ENCODE measurements at places on chromosomes 6 and 20.

DNA sequence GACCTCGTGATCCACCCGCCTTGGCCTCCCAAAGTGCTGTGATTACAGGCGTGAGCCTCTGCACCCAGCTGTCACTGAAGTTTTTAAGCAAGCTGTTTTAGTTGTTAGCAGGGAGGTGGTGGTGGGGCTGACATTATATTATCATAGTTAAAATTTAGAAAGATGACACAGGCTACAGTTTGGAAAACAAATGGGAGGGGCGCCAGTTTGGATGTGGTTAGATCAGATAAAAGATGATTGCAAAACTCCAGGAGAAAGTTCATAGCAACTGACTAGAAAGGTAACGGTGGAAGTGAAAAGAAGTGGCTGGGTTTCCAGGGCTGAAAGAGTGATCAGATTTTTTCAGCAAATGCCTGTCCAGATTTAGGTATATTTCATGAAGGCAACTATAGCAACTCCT lies 311.9 kb upstream of the CITED2 start:
- DNase-seq, result no peak

GRCh38 chr6:72367439-72367838 lies 254.4 kb upstream of the KCNQ5 start:
- DNase-seq, result no peak

DNA sequence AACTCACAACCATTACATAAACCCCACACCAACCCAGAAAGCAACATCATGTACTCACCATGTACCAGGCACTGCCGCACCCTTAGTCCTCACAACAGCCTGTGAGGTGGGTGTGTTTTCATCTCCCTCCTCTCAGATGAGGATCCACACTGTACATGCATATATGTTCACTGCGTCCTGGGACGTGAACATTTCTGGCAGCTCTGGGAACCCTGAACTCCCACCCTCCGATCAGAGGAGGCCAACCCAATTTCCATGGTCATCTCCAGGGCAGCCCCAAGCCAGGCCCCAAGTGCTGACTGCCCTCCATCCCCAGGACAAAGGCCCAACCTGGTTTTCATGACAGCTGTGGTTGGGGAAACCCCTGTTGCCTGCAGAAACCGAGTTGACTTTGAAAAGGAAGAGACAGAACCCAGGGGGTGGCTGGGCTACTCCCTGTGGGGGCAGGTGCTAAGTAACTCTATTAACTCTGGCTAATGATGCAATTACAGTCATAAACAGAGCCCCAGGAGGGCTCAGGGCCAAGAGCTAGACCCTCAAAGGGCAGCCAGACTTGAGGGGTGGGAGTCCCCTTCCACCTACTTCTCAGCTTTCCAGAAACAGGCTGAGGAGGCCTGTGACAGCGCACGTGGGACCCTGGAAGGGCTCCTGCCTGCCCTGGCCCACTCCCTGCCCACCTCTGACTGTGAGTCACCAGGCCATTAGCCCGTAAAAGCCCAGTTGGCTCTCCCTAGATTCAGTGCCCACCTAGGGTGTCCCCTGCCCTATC lies 2.6 kb downstream of the TFEB start:
- DNase-seq, result no peak

DNA sequence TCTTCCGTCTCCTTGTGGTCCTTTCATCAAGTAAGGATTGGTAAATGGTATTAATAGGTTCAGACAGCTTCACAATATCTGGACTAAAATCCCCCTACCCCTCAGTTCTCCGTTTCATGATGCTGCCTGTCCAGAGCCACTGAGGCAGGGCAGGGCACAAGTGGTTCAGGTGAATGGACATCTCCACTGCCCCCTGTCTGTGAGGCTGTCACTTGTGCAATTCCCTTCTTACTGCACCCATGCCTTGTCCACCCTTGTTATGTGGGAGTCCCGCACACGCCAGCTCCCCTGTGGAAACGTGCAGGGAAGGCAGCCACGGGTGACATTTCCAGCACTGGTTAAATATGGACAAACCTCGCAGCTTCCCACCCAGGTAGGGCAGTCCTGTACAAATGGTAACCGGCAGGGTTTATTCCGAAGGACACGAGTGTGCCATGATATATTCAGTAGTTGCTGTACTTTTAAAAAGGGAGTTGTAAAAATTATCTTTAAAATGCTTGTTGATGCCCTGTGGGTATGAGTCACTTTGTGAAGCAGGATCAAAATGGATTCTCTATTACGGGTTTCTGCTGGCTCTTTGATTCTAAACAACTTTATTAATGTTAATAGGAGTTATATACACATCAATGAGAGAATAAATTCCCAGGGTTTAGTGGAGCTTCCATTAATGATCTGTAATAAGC lies 73.5 kb downstream of the FYN start:
- DNase-seq, result no peak

- DNase-seq, result no peak
These were observed 257.0 kb downstream of the ADGRG6 start for GRCh38 chr6:142558786-142559185.

DNA sequence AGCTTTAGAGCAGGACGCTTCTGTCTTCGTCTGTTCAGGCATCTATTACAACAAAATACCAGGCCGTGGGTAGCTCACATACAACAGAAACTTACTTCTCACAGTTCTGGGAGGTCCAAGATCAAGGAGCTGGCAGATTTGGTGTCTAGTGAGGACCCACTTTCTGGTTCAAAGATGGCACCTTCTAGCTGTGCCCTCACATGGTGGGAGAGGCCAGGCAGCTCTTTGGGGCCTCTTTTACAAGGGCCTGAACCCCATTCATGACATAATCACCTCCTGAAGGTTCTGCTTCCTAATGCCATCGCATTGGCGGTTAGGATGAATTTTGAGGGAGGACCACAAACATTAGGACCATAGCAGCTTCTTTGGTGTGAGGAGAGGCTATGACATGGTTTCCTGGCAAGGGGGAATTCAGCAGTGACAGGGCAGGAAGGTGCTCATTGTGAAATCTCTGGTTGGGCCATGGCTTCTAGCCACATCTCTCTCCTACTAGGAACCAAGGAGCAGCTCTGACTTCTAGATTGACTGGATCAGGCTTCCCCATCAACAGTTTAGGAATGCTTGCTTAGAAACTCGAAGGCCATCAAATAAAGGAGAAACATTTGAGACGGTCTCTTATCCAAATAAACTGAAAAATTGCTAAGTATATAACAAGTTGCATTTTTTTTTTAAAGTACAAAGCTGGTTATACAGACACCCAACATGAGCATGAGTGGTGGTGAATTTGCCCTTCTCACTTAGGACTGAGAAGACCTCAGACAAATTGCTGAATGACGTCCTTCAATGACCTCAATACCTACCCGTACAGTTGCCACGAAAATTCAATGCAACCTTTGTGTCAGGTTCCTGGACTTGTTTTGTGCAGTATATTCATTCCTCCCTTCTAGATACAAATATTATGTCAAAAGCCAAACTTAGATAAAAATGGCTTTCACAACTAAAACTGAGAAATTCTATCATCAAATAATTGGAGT lies 140.7 kb downstream of the ZDHHC14 start:
- no peak for DNase-seq

GRCh38 chr6:39330057-39330456 lies 7.6 kb upstream of the KCNK16 start:
- DNase-seq, result no peak

GRCh38 chr20:21027569-21027968 lies 78.6 kb downstream of the LINC00237 start:
- DNase-seq, result no peak

GRCh38 chr6:1619098-1619672 lies 9.5 kb downstream of the FOXC1 start:
- DNase-seq, result peak; percentile 76

- DNase-seq, result no peak
These were observed 155.1 kb upstream of the ENPP5 start for GRCh38 chr6:46325561-46326530.

- DNase-seq, result no peak
These were observed 26.9 kb downstream of the AKIRIN2 start for GRCh38 chr6:87675004-87675681.

GRCh38 chr6:100115407-100116101 lies 121.5 kb upstream of the MCHR2 start:
- DNase-seq, result no peak

DNA sequence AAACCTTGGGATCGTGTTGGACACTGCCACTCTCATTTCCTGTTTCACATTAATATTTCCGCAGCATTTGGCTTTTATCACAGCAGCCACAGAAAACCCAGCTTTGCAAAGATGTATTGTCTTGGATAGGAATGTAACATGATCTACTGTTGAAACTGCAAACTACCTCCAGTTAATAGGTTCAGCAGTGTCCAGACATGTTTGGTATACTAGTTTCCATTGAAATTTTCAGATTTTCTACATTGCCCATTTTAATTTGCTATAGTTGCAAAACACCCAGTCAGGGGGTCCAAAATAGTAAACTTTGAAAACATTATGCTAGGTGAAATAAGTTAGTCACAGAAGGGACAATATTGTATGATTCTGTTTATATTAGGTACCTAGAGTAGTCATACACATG lies 3.3 kb downstream of the ANKRD6 start:
- DNase-seq, result no peak

- no peak for DNase-seq
These were observed 43.2 kb downstream of the TFEB start for GRCh38 chr6:41692080-41692675.

GRCh38 chr20:44587035-44587980 lies 4.9 kb downstream of the PKIG start:
- no peak for DNase-seq

- DNase-seq, result no peak
These were observed 780.9 kb downstream of the TBC1D32 start for GRCh38 chr6:120553353-120553752.

DNA sequence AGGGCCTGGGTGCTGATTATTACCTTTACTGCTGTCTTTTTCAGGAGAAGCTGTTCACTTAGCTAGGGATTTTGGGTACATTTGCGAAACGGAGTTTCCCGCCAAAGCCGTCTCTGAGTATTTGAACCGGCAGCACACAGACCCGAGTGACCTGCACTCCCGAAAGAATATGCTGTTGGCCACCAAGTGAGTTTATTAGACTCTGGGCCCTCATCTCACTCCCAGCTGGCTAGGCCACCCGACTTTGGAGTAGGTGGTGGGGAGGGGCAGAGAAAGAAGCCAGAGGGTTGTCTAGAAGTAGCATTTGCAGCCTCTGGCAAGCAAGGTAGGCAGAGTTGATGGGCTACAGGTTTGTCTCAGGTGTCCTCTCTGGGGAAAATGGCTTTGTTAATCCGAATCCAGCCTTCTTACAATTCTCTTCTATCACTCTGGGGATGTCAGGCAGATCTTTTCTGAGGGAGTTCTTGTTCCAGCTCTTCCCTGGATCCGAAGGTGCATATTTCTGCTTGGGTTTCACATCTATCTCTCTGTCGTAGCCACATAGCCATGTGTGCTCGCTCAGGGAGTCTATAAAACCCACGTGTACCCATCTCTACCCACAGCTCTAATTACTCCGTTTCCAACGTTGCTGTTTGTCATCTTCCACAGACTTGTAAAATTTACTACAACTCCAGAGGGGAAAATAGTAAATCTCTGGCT lies 21.6 kb downstream of the TFAP2B start:
- no peak for DNase-seq

GRCh38 chr6:166341977-166342348 lies 382 bp downstream of the SFT2D1 start:
- no peak for DNase-seq

GRCh38 chr6:90596967-90597539 lies 10.2 kb upstream of the MAP3K7 start:
- DNase-seq, result no peak

DNA sequence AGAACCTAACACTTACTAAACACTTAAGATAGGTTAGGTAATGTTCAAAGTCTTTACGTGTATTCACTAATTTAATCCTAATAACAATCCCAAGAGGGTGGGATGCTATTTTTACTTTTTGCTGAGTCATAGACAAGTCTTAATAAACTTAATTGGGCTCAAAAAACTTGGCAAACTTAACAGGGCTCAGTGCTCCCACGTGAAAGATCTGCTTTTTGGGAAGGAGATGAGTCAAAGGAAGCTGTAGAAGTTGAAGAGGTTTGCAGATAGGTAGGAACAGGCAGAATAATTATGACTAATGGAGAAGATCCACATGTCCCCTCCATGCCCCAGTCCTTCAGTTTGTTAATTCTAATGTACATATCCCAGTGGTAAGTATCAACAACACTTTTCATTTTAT lies 44.5 kb upstream of the STMND1 start:
- no peak for DNase-seq

- no peak for DNase-seq
These were observed 61.9 kb downstream of the TOX2 start for GRCh38 chr20:43976547-43976946.

DNA sequence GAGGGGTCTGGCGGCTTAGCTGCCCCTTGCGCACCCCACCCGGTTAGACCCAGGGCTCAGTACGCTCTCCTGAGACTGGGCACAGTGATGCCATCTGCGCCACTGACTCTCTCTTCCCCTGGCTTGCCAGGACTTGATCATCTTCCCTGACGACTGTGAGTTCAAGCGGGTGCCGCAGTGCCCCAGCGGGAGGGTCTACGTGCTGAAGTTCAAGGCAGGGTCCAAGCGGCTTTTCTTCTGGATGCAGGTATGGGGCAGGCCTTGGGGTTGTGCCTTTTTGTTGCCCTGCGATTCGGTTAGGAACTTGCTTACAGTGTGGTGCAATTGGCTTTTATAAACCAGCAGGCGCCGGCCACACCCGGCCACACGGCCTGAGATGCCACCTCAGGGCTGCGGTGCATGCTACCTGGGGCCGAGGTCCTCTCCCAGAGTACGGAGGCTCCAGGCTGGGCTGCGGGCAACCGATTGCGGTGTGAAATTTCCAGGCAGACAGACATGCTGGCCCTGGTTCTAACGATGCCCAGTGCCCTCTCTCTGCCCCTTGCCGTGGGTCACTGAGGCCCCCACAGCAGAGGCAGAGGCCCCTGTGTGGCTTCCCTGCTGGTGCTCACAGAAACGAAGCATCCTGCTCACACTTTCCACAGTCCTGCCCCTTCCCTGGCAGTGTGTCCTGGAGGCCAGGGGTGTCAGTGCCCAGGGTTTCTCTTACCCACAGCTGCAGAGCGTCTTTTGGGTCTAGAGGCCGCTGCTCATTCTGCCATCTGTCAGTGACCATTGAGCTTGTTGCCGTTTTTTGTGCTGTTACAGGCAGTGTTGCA lies 1.7 kb downstream of the ADRM1 start:
- no peak for DNase-seq

- DNase-seq, result no peak
These were observed 19.9 kb downstream of the ATXN1 start for GRCh38 chr6:16741112-16742016.

DNA sequence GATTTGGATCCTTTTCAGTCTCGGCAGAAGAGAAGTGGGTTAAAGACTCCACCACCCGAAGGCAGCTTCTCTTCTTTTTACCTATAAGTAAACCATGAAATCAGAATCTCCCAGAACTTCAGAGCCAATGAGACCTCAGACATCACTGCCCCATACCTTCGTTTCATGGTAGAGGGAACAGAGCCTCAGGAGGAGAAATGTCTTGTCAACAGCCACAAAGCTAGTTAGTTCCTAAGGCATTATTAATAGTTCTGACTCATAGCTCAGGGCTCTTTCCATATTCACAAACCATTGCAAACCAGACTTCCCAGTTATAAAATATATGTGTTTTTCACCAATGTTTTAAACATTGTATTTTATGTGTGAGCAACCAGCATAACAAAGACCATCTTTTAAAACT lies 118.7 kb upstream of the RIPOR2 start:
- no peak for DNase-seq
